Renal cortex interstitium (tissue), 15 donors: ENCODE measurements at places on chromosomes 11 and 22.
A peak's percentile ranks its signal among the peaks of the same experiment; 100 is the strongest.

DNA sequence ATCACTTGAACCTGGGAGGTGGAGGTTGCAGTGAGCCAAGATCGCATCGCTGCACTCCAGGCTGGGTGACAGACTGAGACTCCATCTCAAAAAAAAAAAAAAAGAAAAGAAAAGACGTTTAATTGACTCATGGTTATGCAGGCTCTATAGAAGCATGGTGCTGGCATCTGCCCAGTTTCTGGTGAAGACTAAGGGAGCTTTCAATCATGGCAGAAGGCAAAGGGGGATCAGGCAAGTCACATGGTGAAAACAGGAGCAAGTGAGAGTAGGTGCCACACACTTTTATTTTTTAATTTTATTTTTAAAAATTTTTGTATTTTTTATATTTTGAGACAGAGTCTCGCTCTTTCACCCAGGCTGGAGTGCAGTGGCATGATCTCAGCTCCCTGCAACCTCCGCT, 8.4 kb upstream of the PATZ1 start:
- no peak for DNase-seq

GRCh38 chr11:12193515-12194336, 83.3 kb downstream of the MICAL2 start:
- DNase-seq: no peak

- no peak for DNase-seq
Measured at GRCh38 chr11:106234794-106235193, 157.3 kb downstream of the AASDHPPT start.

GRCh38 chr11:102798012-102798746, at the start of gene MMP1:
MMP1 (minus strand) TSS chr11:102798160; CDS start chr11:102798092, 68 bp downstream.
- no peak for DNase-seq

DNA sequence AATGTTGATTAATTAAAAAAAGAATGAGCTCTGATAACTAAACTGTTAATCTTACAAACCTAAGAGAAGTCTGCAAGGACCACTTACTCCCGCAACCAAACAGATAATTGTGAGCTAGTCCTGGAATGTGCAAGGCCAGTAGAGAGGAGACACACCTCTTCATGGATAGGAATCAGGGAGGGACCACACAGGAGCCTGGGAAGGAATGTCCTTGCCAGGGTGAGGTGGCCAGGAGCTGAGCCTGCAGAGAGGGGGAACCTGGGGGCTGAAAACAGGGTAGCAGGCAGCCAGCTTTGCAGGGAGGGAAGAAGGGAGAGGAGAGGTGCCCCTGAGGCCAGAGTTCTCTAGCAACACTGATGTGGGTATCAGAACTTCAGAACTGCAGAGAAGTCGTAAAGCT, 9.4 kb upstream of the NLRP10 start:
- no peak for DNase-seq

DNA sequence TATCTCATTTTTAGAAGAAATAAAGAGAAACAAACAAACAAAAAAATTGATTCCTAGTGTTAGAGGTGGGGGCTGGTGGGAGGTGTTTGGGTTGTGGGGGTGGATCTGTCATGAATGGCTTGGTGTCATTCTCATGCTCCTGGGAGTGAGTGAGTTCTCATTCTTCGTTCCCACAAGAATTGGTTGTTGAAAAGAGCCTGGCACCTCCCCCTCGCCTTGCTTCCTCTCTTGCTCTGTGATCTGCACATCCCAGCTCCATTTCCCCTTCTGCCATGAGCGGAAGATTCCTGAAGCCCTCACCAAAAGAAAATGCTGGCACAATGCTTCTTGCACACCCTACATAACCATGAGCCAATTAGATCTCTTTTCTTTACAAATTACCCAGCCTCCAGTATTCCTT, 277.8 kb downstream of the ST3GAL4 start:
- DNase-seq: no peak

- DNase-seq: no peak
Measured at GRCh38 chr11:12762696-12763324, 88.6 kb downstream of the TEAD1 start.

DNA sequence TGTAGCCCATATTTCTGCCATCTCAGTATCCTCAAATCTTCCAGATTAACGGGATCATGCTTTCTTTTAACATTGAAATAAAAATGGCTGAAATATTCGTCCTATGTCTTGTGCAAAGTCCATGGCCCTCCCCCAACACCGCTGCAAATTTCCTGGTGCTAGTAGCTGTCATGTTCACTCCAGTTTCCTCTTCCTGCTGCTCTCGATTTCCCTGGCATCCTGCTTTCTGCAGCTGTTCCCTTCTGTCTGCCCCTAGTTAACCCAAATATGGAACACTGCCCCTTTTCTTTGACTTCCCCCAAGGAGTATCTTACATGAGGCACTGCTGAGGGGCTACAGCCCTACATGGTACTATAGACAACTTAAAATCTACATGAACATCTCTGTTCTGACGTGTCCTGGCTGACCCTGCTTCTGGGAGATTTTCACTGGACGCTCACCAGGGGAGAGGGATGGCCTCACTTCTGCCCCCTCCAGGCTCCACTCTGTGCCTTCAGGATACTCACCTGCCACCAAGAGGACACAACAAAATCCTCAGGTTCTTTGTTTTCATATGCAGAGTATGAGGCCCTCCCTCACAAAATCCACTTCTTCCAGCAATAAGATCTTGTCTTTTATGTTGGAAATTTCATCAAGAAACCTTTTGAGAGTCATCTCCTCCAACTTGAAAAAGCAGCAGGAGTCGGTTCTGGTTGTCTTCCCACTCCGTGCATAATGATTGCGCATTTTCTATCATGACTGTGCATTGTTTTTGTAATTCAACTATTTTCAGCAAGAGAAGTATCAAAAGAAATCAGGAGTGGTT, 29.5 kb upstream of the SCUBE2 start:
- DNase-seq: no peak

DNA sequence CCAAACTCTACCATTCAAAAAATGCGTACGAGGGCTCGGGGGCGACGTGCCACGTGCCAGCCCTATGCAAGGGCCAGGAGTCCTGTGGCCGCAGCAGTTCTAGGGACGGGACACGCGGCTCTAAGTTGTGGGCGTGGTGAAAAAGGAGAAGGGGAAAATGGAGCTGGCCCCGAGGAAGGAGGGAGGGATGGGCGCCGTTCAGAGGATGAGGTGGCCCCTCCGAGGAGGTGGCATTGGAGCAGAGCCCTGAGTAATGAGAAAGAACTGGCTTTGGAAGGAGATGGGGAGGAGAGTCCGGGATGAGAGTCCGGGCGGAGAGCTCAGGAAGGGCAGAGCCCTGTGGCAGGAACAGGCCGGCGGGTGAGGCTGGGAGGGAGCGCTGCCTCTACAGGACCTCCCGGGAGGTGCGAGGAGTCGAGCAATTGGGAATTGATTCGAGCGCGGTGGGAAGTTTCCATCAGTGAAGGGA, 21.0 kb downstream of the OTUB1 start:
- DNase-seq: no peak

GRCh38 chr11:115896084-115896483, 391.9 kb upstream of the CADM1 start:
- no peak for DNase-seq

- DNase-seq: no peak
Measured at GRCh38 chr22:29491012-29491411, 11.0 kb downstream of the NEFH start.

DNA sequence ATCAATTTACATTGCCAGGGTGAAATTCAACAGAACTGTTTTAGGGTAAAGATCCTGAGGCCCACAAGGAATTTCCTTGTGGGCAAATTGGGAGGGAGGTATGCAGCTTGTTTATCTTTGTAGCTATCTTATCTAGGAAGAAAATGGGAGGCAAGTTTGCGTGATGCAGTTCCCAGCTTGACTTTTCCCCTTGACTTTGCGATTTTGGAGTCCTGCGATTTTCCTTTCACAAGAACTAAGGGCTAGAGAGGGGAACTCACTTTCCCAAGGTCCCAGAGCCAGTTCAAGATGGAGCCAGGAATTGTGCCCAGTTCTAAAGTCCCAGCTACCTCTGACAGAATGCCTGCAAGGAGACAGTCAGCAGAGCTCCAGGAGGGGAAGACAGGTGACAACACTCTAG, 30.7 kb downstream of the RIBC2 start:
- no peak for DNase-seq

DNA sequence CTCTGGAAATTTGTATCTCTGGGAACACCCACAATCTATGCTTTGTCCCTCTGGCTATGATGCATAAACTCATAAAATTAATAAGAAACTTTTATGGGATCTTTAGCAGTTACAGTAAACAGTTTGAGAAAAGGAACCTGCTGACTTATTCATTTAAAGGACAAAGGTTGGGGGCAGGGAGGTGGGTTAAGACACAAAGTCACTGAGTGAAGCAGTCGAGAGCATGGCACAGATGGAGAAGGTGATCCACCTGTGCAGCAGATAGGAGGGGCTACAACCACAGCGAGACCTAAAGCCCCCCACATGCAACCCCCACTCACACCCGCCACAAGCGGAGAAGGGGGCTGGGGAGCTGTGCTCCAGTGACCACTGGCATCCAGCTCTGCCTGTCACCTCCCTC, 45.0 kb downstream of the SMCO4 start:
- no peak for DNase-seq

DNA sequence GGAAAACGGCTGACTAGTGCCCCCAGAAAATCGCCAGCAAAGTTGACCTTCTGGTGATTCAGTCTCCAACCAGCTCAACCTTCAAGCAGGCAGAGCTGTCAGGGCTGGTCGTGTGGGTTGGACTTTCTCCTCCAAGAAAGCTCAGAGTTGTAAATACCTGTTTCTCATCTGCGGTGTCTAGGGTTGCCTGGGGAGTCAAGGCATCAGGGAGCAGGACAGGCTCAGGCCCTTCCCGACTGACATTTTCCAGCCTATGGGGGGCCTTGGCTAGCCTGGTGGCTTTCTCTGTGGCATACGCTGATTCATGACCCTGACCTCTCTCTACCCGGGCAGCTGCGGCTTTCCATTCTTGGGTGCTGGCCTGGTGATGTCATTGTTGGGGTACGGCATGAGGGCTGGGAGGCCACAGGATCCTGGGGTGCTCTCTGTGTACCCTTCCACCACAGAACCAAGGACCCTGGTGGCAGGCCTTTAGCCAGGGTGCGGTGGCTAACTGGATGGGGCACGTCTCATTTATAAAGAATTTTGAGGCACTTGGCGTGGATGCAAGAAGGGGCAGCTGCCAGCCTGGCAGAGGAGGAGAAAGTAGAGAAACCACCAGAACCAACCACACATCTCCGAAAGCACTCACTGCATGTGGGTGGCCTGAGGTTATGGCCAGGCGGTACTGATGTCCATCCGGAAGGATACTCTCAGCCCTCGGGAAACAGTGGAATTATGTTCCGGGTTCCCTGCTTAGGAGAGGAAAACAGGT, 64.9 kb downstream of the BCR start:
- no peak for DNase-seq

- no peak for DNase-seq
Measured at GRCh38 chr11:63635762-63636465, 21.7 kb upstream of the PLAAT3 start.

GRCh38 chr11:47560426-47560825, 5.0 kb upstream of the PTPMT1 start:
- no peak for DNase-seq

DNA sequence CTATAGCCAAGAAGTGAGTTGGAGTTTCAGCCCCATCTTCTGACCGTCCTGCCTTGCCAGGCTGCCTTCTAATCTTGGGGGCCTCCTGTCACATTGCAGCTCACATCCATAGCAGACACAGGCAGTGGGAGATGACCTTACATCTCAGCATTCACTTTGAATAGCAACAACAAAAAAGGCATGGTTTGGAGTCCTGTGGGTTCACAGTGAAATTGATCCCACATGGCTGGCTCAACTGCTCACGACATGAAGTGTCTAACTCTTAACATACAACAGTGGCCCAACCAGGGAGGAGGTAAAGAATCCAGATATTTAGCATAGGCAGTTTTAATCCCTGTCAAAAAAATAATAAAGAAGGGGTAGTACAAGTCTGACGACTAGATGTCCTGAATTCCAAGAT, 38.1 kb downstream of the DBX1 start:
- no peak for DNase-seq

DNA sequence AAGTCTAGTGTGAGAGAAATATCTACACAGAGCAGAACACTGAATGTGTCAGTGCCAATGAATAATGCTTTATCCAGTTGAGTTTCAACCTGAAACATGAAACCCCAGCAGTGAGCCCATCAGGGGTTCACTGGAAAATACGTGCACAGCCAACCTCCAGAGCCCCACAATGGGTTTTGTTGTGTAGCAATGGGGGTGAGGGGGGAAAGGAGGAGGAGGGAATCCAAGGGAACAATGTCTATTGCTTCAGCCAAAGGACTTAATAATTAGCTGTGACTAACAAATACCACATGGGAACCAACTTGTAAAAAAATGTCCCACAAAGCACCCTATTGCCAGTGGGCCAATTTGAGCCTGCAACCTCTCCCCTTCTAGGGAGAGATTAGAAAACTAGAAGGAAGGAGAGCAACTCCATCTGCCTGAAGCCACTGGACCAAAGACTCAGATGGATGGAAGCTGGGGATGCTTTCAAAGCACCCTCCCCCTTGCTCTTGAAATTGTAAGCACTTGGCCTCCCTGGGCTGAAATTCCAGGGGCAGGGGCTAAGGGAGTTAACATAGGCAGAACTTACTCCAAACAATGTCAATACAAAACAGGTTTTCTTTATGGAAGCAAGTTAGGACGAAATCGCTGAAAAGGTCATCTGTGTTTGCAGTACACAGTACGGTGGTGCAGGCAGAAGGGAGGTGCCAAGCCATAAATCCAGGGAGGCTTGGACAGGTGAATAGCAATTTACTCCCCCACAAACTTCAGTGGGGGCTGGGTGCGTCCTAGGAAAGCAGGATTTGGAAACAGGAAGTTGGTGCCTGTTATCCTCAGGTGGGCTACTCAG, 99.8 kb downstream of the ARL14EP start:
- peak; percentile 48 for DNase-seq

DNA sequence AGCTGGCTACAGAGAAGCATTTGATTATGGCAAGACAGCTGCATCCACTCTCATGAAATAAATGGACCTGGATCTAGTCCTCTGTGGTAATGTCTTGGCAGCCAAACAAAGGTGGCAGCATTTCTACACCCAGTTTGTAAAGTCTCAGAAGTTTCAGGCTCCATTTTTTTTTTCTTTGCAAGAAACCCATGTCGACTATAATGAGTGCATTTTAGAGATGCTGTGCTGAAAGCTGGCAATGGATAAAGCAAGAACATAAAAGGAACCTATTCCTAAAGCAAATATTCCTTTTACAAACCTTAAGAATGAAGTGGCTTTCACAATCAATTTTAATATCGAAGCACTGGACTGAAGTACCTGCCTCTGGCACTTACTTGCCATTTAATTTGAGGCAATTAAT, 33.5 kb downstream of the THAP12 start:
- no peak for DNase-seq

GRCh38 chr11:67057205-67057672, 592 bp downstream of the RHOD start:
- no peak for DNase-seq

GRCh38 chr11:121300972-121301699, 8.6 kb downstream of the SC5D start:
- DNase-seq: no peak
